ENCODE measurements at places on chromosomes 1 and 21.
A peak's percentile ranks its signal among the peaks of the same experiment; 100 is the strongest.

GRCh38 chr1:31264790-31265386 lies 25.2 kb upstream of the NKAIN1 start:
- DNase-seq = no peak

- DNase-seq = no peak
These were observed 37.6 kb downstream of the DHCR24 start for GRCh38 chr1:54849219-54850068.

- no peak for DNase-seq
These were observed 3.8 kb upstream of the MAB21L3 start for GRCh38 chr1:116107371-116107770.

DNA sequence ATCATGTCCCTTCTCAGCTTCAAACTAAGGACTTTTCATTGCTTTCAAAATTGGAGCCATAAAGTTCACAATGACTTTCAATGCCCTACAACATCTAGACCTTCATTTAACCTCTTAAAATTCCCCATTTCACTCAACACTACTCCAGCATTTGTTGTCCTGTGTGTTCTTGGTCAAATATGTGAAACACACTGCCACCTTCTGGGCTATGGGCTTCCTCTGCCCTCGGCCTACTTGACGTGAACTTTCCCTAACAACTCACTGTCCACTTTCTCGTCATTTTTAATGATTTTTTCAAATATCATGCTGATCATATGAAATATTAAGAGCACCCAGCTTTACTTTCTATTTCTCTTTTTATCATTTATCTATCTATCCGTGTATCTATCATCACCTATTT lies 2018.4 kb downstream of the NCAM2 start:
- no peak for DNase-seq

DNA sequence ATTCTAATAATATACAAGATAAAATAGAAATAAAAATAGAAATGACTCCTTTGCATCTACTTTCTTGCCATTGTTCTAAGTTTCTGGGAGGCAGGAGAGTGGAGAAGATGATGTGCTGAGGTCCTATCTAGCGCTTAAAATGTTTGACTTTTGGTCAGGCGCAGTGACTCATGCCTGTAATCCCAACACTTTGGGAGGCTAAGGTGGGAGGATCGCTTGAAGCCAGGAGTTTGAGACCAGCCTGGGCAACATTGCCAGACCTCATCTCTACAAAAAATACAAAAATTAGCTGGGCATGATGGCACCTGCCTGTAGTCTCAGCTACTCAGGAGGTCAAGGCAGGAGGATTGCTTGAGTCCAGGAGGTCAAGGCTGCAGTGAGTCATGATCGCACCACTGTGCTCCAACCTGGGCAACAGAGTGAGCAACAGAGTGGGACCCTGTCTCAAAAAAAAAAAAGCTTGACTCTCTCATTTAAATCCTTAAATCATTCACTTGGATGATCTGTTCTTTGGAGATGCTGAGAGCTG lies 24.2 kb upstream of the SLC45A1 start:
- DNase-seq = no peak

DNA sequence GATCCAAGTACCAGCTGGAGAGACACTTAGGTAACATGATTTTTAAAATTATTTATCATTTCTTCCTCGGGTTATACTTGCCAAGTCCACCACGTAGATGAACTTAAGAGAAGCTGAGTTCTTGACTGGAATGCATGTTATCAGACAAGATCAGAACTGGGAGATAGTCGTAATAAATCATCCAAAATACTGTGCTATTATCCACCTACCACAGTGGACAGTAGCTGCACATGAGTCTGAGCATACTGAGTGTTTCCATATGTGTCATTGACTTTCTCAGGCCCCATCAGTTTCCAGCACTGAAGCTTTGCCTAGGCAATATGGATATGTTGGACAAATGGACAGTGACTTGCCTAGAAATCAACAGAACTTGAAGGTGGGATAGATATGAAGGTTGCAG lies 77.9 kb upstream of the RRP15 start:
- DNase-seq = no peak

DNA sequence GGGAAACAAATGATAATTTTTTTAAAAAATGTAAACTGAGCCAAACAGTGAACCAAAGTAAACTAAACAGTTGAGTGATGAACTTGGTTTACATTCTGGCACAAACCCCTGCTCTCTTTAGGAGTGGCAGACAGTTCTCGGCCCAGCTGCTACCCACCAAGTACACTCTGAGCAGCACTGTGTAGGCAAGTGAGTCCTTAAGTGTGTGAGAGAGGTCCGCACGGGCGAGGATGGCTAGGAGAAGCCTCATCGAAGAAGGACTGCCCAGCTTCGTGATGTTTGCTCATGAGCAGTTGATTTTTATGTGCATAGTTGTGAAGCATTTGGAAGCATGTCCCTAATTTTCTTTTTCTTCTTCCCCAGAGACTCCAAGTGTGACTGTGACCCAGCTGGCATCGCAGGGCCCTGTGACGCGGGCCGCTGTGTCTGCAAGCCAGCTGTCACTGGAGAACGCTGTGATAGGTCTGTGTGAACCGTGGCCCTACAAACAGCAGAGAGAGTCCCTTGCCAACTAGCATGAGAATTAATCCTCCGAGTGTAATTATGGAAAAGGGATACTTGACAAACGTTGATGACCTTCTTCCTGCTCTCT lies 32.1 kb downstream of the LAMC2 start:
- DNase-seq = peak; percentile 26

DNA sequence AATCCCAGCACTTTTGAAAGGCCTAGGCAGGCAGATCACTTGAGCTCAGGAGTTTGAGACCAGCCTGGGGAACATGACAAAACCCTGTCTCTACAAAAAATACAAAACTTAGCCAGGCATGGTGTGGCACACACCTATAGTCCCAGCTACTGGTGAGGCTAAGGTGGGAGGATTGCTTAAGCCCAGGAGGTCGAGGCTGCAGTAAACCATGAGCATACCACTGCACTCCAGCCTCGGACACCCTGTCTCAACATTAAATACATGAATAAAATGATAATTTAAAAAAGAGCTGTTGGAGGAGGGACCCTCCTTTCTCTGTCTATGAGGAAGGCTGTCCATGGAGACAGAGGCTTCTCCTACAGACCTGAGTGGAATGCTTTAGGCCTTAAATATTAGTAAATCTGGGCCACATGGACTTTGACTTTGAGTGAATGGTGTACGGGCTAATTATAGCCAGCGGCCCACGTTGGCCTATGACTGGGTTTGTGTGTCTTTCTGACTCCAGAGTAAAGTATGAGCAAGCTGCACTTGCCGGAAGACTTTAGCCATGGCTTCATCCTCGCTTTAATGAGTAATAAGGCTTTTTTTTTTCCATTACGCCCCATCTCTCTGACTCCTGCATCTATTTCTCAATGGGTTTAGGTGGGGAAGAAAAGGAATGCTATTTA lies 21.3 kb downstream of the RAB3B start:
- no peak for DNase-seq
